ENCODE measurements at places on chromosomes 7 and 10.

- DNase-seq = no peak
Measured at GRCh38 chr10:71865561-71866041, 14.6 kb upstream of the PSAP start.

GRCh38 chr7:45469103-45469502 is 105.1 kb upstream of the ADCY1 start:
- no peak for DNase-seq

DNA sequence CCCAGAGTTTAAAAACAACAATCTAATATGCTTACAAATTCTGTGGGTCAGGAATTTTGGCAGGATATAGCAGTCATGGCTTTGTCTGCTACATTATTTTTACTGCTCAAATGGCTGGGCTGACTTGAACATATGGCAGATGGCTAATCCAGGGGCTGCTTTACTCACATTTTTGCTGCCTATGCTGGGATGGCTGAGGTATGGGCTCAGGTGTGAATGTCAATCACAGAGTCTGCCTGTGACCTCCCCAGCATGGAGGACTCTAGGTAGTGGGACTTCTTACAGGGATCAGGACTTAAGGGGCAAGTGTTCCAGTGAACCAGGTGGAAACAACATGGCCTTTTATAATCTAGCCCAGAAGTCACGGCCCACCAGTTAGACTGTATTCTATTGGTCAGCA is 4.4 kb upstream of the FKBP9 start:
- no peak for DNase-seq

DNA sequence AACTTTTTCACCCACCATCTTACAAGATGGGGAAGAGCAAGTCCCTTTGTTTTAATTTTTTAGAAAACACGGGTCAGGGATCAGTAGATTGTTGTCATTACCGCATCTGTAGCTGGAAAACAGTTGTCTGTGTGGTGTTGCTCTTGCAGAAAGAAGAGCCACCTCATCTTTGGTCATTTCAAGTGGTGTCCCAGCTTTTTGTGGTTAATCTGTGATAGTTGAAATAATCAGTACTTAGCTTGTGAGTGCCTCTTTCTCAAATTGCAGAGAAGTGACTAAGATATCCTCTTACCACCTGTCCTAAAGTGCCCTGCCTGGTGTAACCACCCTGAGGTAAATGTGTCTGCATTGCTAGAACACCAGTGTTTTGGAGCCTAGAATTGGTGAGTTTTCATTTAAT is 5.5 kb downstream of the PRPF18 start:
- no peak for DNase-seq

DNA sequence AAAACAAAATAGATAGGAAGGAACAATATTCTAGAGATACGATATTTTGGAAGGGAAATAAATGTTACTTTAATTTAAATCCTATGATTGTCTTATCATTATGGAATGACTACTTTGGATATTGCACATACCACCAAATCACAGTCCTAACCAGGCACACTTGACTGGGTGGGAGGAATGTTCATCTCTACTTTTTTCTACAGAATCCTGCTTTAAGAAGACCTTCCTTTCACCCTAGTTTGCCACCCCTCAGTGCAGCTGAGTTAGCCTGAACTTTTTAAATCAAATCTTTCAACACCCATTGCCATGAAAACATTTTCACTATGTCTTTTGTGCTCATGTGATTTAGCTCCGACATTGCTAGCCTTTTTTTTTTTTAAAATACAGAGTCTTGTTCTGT is 38.1 kb downstream of the RELN start:
- no peak for DNase-seq

DNA sequence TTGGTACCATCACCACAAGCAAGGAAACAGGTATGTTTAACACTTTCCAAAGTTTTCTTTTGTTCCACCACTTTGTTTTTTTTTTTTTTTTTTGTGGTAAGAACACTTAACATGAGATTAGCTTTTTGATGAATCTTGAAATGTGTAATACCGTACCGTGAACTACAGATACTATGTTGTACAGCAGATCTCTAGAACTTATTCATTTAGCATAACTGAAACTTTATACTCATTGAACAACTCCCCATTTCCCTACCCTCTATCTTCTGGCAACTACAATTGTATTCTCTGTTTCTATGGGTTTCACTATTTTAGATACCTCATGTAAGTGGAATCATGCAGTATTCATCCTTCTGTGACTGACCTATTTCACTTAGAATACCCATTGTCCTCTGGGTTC is 162.7 kb upstream of the ITGB1 start:
- no peak for DNase-seq

GRCh38 chr7:45061806-45062425 is 26.9 kb downstream of the NACAD start:
- DNase-seq = no peak

DNA sequence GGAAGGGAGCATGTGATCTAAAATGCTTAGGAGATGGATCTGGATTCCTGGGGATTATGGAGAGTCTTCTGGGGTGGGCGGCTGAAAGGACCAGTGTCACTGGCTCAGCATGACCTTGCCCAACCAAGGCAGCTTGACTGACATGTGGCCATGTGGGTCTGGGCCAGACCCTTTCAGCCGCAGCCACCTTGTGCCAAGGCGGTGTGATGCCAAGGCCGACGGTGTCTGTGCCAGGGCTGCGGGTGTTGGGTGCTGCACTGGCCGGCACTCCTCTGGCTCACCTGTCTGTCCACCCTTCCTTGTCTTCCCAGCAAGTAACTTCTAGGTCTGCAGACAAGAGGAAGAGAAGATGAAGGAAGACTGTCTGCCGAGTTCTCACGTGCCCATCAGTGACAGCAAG is 8.8 kb downstream of the DEPP1 start:
- DNase-seq = no peak

DNA sequence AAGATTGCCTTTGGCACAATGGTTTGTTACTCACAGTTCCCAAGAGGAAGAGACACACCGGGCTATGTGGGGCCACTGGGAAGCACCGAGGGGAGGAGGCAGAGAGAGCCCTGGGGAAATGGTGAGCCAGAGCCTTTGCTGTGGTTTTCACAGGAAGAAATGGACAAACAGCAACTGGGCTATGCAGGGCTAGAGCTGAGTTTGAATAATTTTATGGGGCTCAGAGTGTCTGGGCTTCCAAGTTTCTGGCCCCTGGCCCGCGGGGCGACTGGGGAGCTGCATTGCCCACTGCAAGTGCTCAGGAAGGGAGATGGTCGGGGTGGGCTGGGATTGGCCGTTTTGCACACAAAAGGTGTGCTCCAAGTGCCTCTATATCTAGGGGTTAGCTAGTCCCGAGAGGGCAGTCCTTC is 92.6 kb downstream of the CHST15 start:
- no peak for DNase-seq

- DNase-seq = no peak
Measured at GRCh38 chr7:35780070-35780469, 20.8 kb upstream of the SEPTIN7 start.

DNA sequence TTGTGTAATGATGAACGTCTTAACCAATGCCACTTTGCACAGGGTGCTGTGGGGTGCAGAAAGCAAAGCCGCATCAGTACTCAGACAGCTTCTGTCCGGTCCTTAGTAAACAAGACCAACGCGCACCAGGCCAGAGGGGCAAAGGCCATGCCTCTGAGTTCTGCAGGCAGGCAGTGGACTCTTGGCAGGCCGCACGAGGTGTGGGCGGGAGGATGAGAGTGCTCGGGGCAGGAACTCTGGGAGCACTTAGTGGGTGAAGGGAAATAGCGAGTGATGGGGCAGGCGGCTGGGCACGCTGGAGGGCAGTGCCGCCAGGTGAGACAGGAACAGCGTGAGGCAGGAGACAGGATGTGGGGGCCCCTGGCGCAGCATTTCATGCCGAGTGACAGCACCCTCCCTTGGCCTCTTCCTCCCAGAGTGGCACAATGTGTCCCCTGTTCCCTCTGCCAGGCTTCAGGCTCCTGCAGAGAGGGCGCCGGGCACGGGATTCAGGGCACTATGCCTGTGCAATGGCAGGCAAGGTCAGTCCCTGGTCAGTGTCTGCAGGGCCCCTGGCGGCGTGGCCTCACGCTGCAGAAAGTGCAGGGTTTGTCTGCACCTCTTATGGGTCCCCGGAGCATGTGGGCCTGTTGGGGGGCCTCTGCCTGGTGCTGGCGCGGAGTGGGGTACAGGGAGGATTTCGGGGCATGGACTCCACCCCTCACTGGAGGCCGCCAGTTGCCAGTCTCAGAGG is 60.4 kb downstream of the VIPR2 start:
- no peak for DNase-seq

- no peak for DNase-seq
Measured at GRCh38 chr7:24975644-24976260, 4.2 kb downstream of the OSBPL3 start.

DNA sequence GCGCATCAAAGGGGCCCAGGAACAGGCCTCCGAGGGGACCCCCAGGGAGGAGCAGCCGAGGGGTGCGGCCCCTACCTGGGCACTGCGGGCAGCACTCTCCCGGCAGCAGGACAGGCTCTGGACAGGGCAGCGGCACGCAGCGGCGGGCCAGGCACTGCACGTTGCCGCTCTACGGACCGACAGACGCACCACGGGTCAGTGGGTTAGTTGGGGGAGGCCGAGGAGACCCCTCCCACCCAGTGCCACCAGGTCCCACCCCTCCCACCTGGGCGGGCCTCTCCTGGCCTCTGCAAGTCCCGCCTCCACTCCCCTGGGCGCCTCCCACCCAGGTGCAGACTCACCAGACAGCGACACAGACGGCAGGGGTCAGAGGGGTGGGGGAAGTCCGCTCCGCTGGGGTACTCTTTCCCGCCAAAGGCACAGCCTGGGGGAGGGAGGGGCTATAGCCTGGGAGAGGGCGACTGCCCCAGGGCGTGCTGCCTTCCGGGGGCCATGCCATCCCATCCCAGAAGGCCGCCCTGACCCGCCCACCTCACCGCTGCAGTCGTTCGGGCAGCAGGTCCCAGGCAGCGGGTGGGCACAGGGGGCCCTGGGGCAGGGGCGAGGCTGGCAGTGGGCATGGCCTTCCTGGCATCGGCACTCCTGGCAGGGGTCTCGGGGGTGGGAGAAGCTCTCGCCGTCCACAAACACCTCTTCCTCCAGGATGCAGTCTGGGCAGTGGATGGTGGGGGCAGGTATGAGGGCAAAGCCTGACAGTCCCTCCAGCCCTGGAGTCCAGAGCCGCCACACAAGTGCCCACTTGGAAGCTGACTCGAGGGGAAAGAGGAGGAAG is 19.2 kb downstream of the KCP start:
- DNase-seq = no peak

DNA sequence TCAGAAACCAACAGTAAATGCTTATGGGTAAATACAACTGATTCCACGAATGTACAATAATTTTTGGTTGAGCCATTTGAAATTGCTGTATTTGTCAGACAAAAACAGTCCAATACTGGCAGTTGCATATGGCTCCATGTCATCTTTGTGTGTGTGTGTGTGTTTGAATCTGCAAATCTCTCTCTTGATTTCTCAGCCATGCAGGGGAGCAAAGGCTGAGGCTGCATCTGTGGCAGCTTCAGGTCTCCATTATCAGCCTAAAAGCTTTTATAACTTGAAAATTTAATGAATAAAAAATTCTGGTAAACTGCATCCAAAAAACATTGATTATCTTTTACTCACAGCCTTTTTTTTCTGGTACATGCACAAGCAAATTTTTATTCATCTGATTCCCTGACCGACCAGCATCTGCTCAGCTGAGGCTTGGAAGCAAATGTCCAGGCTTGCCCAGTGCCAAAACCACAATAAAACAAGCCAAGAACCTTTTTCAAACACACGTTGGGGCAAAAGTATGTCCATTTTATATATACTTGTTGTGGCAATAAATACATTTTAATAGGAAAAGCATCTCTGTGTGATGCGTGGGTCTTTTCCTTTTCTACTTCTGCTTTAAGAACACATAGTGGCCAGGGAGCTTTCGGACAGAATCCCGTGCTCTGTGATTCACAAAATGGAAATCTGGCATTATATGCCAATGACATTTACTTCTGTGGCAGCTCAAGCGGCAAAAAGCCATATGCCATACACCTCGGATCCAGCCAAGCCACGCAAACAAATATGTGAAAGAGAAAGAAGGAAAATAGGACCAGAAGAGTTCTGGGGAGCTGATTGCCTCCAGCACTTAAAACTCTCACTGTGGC is 275.6 kb upstream of the AOAH start:
- peak; percentile 57 for DNase-seq

DNA sequence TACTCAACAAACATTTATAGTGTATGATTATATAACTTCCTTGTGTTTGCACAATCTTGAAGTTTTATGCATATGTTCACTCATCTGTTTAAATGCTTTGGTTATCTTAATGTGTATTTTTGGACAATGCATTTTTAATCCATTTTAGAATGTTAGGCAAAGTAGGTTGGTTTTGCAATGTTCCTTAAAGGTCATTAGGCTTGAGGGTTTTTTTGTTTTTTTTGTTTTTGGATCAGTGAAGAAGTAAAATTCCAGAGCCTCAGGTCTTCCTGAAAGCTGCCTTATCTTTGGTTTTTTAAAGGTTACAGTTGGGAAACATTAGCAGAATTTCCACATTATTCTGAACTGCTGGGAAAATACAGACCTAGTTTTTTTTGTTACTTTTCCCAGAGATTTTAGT is 12.8 kb downstream of the MDFIC start:
- no peak for DNase-seq

DNA sequence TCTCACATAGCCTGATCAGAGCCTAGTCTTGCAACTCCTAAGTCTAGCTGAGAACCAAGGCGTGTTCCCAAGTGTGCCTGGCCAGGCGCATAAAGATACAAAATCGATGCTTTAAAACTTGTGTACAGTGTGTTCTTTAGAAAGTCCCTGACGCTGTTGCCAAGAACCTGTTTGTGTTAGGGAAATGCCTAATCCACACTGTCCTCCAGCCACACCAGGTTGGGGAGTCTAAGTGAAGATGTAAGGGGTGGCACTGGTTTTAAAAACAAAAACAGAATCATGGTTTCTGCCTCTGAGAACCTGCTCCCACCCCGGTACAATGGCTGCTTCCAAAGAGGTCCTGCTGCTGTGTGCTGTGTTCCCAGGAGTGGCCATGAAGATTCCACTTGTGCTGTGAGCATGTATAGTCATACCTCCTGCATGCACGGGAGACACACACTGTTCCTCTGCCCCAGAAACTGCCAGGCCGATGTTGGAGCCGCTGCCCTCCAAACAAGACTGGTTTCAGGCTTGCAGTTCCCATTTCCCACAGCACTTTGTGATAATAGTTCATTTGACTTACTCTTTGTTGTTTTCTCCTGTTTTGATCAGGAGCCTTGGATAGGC is 88.5 kb downstream of the CCNY start:
- DNase-seq = no peak

DNA sequence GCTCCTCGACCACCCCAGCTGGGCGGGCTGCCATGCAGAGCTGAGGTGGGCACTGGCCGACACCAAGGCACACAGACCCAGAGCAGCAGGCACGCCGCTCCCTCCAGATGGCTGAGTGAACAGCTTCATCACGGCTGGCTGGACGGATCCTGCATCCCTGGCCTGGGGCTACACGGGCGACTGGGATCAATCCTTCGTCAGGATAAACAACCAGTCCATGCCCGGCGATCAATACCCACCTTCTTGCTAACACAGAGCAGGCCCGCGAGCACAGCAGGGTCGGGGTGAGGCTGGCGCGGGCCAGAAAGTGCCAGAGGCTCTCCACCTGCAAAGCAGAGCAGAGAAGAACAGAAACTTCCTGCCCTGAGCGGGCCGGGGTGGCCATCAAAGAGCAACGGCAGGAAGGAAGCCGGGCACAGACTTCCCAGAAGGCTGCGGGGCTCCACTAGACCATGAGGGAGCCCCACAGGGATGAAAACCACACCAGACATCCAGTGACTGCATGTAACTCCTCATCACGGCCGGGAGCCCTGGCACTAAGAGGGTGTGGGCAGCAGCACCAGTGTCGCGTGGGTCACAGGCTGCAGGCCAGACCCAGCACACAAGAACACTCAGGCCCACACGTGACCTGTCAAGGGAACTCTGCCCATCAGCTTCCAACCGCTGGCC is 166.4 kb downstream of the MAD1L1 start:
- no peak for DNase-seq

GRCh38 chr10:80429521-80429973 is 21.2 kb downstream of the PRXL2A start:
- DNase-seq = no peak

Measured in muscle of leg (tissue), 16 donors.